G401 (cell line): ENCODE measurements at places on chromosomes 3 and 15.

DNA sequence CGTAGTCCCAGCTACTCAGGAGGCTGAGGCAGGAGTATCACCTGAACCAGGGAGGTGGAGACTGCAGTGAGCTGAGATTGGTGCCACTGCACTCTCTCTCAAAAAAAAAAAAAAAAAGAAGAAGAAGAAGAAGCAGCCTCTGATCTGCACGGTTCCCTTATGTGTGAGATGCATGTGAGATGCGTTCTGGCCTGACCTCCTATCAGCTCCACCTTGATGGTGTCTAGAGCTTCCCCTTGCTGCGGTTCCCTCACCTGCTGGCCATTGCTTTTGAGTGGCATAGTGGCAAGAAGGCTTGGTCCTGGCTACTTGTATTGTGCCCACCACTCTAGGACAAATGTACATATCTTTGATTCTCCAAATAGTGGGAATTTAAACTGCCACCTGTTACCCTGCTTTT lies 49.4 kb upstream of the CFAP161 start:
- no peak for DNase-seq

- DNase-seq = peak; percentile 16
Measured at GRCh38 chr3:35254917-35255316, 384.4 kb upstream of the ARPP21 start.

DNA sequence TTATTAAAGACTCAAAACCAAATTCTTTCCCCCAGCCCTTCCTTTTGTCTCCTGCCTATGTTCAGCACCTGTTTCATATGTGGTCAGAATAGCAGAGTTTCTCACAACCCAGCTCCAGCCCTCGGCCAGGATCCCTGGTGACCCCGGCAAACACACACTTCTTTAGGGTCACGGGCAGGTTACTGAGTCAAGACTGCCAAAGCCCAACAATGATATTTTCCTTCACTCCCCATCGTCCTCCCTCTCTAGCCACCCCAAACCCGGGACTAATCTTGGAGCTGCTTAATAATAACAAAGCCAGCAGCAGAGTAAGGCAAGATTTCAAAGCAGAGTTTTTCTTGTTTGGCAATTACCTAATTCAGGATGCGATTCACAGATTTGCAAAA lies 25.5 kb downstream of the RARB start:
- no peak for DNase-seq

DNA sequence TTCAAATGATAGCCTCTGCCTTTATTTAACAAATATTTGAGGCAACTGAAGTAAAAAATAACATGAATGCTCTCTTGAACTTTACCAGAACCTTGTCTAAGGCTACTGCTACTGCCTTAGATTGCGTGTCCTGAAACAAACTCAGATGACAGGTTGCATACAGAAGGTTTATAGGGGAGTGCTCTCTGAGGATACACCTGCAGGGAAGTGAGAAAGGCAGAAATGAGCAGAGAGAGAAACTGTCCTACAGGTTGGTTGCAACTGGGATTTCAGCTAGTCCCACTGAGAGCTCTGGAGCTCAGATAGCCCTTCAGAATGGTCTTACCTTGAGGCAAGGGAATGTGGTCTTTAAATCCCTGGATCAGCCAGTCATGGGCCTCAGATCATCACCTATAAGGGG lies 165.5 kb downstream of the IL5RA start:
- no peak for DNase-seq

DNA sequence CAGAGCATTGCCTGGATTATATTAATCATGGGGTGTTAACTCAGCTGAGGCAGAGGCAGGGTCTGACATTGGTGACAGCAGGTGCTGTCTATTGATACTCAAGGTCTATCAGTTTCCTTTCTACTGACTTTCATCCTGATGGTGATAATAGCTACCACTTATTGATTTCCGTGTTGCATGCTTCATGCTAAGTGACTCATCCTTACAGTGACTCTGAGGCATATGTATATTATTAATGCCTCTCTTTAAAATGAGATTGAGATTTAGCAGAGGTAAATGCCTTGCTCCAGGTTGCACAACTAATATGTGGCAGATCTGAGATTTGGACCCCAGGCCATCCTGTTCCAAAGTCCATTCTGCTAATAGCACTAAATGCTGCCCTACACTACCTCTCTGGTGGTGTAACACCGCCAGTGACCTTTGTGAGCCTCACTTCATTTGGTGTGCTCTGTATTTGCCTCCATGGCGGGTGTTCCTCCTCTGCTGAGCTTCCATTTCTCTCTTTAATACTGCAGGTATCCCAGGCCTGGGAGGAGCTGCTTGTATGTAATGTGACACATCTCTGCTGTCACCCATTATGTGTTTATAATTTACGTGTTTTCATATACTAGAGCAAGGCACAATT lies 50.4 kb downstream of the GPR171 start:
- DNase-seq = no peak

DNA sequence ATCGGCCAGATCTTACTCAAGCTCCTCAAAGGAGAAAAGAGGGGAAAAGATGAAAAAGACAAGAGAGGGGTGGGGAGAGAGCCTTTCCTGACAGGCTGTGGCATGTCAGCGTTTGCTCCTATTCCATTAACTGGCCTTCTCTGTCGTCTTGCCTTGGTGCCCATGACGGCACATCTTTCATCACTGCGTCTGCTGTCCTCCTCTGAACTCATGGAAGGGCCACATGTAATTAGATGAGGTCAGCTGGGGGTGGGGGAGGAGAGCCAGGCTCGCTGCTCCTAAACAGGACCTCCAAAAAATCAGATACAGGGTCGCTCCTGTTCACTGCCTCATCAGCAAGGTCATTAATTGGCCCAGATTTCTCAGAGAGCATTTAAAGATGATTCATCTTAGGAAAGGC lies 49.7 kb downstream of the LRTM1 start:
- DNase-seq = no peak

- no peak for DNase-seq
Measured at GRCh38 chr3:131501949-131502348, 822 bp downstream of the MRPL3 start.

DNA sequence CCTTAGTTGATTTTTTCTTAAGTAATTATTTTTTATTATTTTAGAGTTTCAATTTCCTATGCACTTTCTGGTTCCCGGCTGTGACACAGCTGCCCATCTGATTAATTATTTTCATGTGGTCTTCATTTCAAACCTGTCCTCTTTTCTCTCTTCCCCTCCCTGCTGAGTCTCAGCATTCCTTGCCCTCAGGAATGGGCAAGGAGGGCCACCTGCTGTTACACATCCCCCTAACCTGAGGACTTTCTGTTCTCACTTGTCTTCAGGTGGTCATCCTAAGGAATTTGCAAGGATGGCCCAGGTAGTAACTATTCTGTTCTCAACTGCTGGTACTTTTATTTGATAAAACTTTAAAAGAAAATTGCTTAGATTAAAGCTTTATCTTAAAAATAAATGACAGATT lies 545.0 kb downstream of the OTOL1 start:
- DNase-seq = no peak
